Naive thymus-derived CD8-positive, alpha-beta T cell (primary cell): ENCODE measurements at places on chromosomes 1 and 21.

DNA sequence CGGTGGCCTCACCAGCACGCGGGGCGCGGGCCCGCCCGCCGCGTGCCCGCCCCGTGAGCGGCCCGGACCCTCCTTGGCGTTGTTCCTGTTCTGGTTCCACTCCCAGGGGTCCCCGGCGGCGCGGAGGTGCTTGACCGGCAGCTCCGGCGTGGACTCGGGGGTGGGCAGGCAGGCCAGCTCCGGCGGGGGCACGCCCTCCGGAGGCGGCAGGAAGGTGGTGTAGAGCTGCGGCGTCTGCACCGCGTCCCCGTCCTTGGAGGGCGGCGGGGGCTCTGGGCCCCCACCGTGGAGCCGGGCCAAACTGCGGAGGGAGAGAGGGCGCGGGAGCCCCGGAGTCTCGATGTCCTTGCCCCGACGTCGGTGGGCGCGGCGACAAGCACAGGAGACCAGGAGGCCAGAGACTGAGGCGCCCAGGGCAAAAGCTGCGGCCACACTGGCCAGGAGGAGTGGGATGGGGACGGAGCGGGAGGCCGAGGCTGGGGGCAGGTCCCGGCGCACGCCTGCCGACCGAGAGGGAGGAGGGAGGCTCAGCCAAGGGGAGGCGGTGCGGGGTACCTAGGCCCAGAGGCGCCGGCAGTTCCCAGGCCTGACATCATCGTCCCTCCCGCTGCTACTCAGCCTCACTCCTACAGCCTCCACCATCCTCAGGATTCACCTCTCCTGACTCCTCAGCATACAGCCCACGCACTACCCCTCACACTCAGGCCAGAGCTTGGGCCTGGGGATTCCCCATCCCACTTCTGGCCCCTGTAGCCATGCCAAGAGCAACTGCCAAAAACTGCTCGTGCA, 13.2 kb downstream of the SEMA6C start:
- H3K4me1 ChIP-seq: peaks cover 13% of the 10 kb centered on the region
- no peaks in the 10 kb centered on the region for H3K36me3 ChIP-seq
- no peak for DNase-seq
- no peak overlapping the region for H3K27ac ChIP-seq
- H3K27me3 ChIP-seq: no peaks in the 10 kb centered on the region

DNA sequence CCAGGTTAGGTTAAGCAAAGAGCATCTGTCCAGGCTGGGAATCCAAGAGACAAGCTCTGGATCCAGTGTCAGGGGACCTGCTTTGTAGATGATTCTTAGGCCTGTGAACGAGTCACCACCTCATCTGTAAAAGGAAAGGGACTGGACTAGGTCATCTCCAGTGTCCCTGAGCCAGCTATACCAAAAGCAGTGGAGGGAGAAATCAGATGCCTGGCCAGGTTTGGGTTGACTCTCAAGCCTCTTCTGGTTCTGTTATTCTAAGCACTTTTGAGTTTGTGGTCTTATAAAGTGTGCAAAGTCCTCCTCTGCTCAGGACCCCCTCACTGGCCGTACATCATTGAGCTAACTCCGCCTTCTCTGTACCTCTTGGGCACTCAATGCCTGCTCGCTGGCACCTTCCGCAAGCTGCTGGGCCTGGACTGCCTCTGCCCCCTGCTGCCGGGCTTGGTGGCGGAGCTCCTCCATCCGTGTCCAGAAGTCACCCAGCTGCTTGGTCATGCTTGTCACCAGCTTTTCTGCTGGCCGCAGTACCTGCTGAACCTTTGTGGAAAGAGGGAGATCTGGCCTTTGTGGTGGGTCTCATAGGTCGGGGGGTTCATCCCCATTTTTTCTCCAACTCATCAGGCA, 33.6 kb downstream of the CAMK1G start:
- H3K4me1 ChIP-seq: peaks cover 13% of the 10 kb centered on the region
- H3K27ac ChIP-seq: no peak overlapping the region
- no peaks in the 10 kb centered on the region for H3K27me3 ChIP-seq
- no peaks in the 10 kb centered on the region for H3K36me3 ChIP-seq
- no peak overlapping the region for H3K4me3 ChIP-seq

DNA sequence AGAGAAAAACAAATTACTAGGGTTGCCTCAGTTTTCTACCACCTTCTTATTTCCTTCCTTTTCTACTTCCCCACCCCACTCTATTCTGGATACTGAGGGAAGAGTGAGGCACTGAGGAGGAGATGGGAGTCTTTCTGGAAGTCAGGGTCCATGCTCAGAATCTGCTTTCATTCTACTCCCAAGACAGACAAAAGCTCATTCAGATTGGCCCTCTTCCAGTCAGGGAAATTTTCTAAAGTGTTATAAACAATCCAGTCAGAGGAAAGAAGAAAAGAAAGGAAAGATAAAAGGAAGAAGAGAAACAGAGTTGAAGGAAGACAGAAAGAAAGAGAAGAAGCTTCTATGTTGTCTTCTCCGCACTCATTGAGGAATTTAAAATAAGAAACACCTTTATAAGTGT, 228.6 kb downstream of the COP1 start:
- no peaks in the 10 kb centered on the region for H3K27me3 ChIP-seq
- H3K4me1 ChIP-seq: peaks cover 3% of the 10 kb centered on the region
- no peak for DNase-seq

DNA sequence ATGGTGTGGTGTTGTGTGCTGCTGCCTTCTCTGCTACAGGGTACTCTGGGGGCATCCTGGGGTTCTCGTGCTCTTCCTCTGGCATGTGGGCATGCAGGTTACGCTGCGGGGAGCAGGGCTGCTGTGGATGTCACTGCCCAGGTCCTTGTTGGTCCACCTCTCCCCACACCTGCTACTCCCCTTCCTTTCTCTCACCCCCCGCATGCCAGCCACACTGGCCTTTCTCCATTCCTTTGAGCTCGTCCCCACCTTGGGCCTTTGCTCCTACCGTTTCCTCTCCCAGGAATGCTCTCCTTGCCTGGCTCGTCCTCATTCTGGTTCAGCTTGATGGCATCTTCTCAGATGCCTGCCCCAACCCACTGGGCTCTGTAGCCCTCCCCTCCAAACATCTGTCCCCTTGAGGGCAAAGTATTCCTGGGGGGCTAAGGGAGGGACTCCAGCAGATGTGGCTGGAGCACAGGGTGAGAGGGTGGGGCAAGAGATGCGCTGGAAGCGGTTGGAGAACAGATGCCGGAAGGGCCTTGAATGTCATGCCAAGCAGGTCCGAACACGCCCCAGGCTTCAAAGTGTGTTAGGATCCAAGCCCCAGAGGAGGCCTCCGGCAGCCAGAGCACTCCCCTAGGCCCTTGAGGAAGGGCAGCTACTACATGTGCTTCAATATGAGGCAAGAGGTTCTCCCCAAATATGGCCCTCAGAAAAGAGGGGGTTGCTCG, 23.4 kb downstream of the DMRTB1 start:
- H3K4me1 ChIP-seq: no peaks in the 10 kb centered on the region
- H3K27me3 ChIP-seq: peaks cover 23% of the 10 kb centered on the region
- H3K27ac ChIP-seq: no peak overlapping the region
- H3K36me3 ChIP-seq: no peaks in the 10 kb centered on the region

DNA sequence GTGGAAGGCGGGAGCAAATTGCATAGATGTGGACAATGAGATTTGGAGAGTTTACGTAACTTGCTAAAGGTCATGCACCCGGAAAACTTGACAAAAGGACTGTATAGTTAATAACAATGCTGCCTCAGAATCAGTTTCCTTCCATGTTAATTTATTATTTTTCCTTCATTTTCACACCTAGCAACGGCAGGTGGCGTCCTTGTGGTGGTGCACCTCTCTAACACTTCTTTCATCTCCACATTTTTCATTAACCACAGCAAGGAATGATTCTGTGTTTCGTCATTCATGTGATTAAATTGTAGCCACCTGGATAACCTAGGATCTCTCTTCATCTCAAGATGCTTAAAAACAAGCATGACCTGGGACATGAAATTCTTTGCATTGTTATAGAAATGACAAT, 2133.0 kb downstream of the NCAM2 start:
- DNase-seq: no peak
- H3K27ac ChIP-seq: no peak overlapping the region
- H3K27me3 ChIP-seq: no peaks in the 10 kb centered on the region
- H3K4me1 ChIP-seq: no peaks in the 10 kb centered on the region
- H3K4me3 ChIP-seq: no peak overlapping the region
- H3K36me3 ChIP-seq: no peaks in the 10 kb centered on the region

- no peak overlapping the region for H3K27ac ChIP-seq
- no peaks in the 10 kb centered on the region for H3K4me1 ChIP-seq
- no peak overlapping the region for H3K4me3 ChIP-seq
- peak; percentile 51 for DNase-seq
Observed at GRCh38 chr1:159132271-159132881, 39.0 kb upstream of the CADM3 start.

- no peak overlapping the region for H3K4me3 ChIP-seq
- H3K27ac ChIP-seq: no peak overlapping the region
- no peaks in the 10 kb centered on the region for H3K27me3 ChIP-seq
- DNase-seq: no peak
- no peaks in the 10 kb centered on the region for H3K4me1 ChIP-seq
Observed at GRCh38 chr1:194968916-194969315, 1639.3 kb downstream of the KCNT2 start.

- H3K36me3 ChIP-seq: no peaks in the 10 kb centered on the region
- H3K27me3 ChIP-seq: no peaks in the 10 kb centered on the region
- H3K4me3 ChIP-seq: no peak overlapping the region
- no peak for DNase-seq
Observed at GRCh38 chr1:223276029-223276428, 87.9 kb downstream of the SUSD4 start.
